Spleen (tissue), 13 donors: ENCODE measurements at places on chromosomes 7 and 10. TPM values are rescaled to one million over a fixed set of nuclear protein-coding genes. Genes with fewer than 3 reads are reported as not detected.

- H3K27ac ChIP-seq = no peak overlapping the region
- H3K27me3 ChIP-seq = no peaks in the 10 kb centered on the region
- no peaks in the 10 kb centered on the region for H3K4me1 ChIP-seq
- H3K36me3 ChIP-seq = no peaks in the 10 kb centered on the region
- DNase-seq = no peak
These were observed 25.2 kb downstream of the RELN start for GRCh38 chr7:103964269-103964668.

DNA sequence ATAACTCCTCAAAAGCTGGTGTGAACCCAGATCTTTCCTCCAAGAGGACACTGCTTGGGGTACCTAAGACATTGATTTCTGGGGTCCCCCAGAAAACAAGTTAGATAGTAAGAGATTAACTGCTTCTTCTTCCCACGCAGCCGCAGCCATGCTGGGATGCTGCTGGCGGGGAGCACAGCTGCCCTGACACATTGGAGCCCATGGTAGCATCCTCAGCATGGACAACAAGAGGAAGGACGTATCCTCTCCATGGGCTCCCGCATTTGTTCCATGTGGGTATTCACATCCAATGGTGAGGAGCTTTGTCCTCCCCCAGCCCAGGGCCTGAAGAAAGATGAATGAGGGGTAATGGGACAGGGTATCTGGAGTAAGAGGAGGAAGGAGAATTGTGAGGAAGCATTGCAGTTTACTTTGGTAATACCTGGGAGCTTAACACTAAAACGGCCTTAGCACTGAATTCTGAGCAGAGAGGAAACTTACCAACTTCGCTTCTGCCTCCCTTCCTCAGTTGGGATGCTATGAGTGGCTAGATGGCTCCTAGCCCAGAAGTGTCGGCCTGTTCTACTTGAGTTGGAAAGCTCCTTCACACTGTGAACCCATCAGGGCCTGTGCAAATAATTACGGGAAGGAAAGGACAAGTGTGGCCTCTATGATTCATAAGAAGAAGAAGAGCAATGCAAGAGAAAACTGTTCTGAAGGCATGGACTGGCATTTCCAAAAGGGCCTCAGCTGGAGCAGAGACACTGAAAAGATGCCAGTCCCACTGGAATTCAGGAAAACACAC is 43.9 kb downstream of the C10orf120 start:
- H3K27me3 ChIP-seq = no peaks in the 10 kb centered on the region
- H3K36me3 ChIP-seq = no peaks in the 10 kb centered on the region
- DNase-seq = peak; percentile 38
- no peak overlapping the region for H3K4me3 ChIP-seq

DNA sequence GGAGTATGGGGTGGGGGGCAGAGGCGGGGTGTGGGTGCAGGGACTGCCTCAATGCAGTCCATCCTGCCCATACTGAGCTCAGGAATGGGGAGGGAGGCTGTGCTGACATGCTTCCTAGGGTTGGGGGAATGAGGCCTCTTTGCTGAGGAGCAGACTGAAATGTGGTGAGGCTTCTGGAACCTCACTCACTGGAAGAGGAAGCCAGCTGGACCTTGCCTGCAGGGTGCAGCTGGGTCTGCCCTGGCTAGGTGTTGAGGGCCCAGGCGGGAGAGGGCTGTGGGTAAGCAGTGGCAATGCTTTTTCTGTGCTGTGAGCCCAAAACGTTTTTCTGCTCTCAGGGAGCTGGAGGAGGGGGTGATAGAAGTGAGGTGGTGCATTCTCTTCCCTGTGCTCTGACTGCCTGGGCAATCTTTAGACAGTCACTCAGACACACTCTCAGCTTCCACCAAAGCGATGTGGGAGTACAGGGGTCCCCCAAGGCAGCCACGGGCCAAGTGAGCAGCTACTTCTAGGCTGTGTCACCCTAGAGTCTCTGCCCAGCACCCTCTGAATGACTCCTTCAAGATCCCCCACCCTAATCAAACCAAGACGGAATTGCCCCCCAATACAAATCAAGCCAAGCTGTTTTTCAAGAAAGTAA is 41.1 kb upstream of the BMPR1A start:
- no peak overlapping the region for H3K27ac ChIP-seq
- H3K36me3 ChIP-seq = no peaks in the 10 kb centered on the region
- no peak overlapping the region for H3K4me3 ChIP-seq

DNA sequence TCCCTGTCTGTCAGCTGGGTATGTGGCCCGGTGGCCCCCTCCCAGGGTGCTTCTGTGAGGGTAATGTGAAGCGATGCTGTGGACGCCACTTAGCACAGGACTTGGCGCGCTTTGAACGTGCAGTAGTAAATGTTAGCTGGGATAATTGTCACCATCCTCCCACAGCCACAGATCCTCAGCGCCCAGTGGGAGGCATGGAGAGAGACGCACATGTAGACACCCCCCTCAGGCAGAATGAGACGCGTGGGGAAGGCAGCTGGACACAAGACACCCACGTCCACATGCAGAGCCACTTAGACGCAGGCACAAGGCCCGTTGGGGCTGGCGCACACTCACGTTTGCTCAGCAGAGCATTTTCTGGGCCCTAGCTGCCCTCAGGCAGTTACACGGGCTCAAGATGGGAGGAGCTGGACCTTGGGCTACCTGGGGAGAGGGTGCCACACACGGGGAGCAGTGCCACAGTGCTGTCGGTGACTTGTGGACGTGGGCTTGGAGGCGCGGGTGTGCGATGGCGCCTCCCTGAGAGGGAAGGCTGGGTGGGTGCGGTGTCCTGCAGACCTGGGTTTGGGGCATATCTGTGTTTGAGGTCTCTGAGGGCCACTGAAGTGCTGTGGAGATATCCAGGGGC is 26.4 kb downstream of the ADCYAP1R1 start:
- peaks cover 10% of the 10 kb centered on the region for H3K4me1 ChIP-seq
- H3K27ac ChIP-seq = no peak overlapping the region
- no peak overlapping the region for H3K4me3 ChIP-seq
- DNase-seq = peak; percentile 66

STAG3 gene
- total RNA-seq = 31.4 TPM

GRCh38 chr7:86844608-86845007 is 200.9 kb downstream of the GRM3 start:
- no peaks in the 10 kb centered on the region for H3K4me1 ChIP-seq
- H3K4me3 ChIP-seq = no peak overlapping the region
- no peaks in the 10 kb centered on the region for H3K27me3 ChIP-seq
- no peak for DNase-seq

ACSL5 gene
- total RNA-seq = 49.4 TPM

DNA sequence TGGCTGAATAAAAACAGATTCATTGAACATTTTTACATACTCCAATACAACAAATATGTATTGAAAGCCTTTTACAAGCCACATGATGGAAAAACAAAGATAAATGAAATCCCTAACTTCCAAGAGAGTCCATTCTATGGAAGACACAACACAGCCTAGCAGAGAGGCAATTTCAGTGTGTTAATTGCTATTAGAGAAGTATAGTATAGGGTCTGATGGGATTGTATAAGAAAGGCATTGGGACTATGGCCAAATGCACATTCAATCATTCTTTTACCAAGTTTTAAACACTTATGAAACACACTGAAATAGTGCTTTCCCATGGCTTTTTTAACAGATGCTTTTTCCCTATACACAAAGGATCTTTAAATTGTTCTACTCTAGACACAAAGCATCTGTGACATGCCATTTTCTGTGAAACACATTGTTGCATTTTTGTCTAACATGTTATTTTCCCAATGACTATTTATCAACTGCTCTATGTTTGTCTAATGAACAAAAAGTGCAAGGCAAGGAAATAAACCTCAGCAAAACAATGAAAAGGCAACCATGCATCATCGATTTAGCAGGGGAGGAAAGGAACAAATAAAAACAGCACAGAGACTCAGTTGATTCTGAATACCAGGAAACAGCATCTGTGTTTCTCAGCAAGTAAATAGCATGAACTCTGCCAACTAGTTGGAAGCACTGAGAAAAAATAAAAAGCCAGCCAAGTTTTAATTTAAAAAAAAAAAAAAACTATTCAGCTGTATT is 42.4 kb upstream of the PHYHIPL start:
- no peaks in the 10 kb centered on the region for H3K36me3 ChIP-seq
- no peak overlapping the region for H3K4me3 ChIP-seq
- H3K4me1 ChIP-seq = no peaks in the 10 kb centered on the region

GNGT1 gene
- total RNA-seq = not detected
